ENCODE measurements at places on chromosomes 3 and 15.

DNA sequence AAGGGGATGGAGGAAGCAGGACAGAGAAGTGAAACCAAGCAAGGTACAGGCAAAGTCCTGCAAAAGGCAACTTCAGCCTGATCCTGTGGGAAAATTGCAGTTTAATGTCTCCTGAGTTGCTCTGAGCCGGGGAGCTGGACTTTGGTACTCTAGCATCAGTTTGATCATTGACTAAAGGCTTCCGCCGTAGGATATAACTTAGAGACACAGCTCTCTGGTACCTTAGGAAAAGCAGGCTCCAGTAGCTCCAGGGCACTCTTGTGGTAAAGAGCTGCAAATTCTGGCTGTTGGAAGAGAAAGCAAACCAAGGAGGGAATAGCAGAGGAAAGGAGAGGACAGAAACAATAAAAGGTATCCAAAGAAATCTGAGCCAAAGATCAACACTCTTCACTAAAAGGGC is 521.1 kb downstream of the PLOD2 start:
- no peak for DNase-seq

GRCh38 chr3:139561959-139562676 is 22.6 kb upstream of the RBP1 start:
- DNase-seq, result no peak

- no peak for DNase-seq
Measured at GRCh38 chr15:63040954-63041353, 1.6 kb upstream of the TPM1 start.

GRCh38 chr3:195763076-195763830 is 42.5 kb downstream of the MUC20 start:
- DNase-seq, result no peak

- DNase-seq, result no peak
Measured at GRCh38 chr3:189652042-189652441, 20.9 kb downstream of the TP63 start.

DNA sequence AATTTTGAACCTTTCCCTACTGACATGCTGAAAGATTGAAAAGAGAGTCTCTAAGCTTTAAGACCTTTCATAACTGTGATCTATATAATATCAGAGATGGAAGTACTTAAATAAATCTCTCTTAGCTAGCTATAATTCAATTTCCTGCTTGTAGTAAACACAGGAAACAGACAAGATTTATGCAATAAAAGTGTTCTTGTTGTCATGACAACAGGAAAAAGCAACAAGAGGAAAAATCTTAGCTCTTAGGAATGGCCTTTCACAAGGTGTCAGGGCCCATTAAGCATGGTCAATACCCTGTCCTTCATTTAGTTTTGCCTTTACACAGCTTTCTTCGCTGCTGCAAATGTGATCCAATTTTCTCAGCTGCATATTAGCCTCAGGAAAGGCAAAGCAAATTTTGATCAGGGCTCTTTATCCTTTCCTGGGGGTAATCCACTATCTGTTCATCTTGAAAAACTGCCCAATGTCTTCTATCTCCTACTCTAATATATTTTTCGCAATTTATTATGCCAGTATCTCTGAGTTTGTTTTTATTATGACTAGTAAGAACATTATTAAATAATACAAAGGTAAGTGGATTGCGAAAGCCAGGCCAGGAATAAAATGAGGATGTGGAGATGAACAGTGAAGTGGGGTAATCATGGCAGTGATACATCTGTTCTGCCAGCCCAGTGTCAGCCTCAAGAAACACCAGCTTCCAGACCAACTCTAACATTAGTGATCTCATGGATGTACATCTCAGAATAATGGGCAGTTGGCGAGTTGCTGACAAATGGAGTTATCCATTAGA is 28.7 kb downstream of the SIDT1 start:
- no peak for DNase-seq

DNA sequence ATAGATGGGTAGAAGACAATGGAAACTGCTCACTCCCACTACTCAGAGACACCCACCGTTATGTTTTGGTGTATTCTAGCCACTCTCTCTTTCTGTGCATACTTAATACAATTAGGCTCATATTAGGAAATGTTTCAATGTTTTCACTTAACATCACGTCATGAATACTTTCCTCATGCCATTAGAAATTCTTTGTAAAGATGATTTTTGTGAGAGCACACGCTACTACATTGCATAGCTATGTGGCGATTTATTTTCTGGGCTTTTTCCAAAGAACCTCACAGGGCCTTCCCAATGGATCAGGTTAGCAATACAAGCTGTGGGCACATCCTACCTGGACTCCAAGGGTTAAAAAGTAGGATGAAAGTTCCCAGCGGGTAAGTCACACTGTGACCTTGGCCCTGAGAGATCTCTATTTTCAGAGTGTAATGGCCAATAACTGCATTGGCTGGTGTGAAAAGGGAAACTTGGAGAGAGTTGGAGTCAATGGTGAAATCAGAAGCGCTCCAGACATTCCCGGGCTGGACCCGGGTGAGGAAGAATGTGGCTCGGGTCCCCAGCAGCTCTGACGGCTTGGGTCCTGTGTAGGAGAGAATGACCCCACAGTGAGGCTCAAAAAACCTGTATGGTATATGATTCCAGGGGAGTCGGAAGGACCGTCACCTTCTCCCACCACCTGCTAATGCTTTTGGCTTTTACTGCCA is 25.8 kb upstream of the TGM5 start:
- DNase-seq, result no peak

DNA sequence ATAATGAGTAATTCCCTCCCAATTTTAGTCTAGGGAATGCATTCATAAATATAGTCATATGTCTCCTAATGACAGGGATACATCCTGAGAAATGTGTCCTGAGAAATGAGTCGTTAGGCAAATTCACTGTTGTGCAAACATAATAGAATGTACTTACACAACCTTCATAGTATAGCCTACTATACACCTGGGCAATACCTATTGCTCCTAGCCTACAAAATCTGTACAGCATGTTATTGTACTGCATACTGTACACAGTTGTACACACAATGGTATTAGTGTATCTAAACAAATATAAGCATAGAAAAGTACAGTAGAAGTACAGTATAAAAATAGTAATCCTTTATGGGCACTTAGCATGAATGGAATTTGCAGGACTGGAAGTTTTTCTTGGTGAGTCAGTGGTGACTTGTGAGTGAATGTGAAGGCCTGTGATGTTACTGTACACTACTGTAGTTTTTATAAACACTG is 6.6 kb downstream of the DTWD1 start:
- DNase-seq, result no peak

DNA sequence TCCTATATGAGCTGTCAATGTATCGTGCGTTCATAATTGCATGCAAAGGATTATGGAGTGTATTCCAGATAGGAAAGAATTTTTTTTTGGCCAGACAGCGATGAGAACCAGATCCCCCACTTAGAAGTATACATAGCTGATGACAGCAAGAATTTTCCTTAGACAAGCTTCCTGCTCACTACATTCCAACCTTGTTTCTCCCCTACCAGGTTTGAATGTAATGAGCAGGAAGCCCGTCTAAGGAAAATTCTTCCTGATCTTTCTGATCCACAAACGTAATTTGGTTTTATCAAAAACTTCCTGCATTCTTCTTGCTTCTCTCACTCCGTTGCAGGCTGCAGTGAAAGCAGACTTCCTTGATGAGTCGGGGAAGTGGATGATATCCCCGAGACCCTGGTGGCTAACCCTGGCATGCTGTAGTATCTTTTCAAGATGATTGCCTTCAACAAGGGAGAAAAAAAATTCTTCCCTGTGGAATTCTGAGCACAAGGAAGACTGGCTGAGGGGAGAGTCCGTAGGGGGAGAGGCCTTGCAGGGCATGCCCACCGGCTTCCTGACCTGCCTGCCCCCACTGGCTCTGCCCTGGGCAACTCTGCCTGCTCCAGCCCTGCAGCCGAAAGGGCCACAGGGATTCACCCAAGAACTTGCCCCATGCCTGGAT is 243.1 kb downstream of the TLE3 start:
- DNase-seq, result no peak

DNA sequence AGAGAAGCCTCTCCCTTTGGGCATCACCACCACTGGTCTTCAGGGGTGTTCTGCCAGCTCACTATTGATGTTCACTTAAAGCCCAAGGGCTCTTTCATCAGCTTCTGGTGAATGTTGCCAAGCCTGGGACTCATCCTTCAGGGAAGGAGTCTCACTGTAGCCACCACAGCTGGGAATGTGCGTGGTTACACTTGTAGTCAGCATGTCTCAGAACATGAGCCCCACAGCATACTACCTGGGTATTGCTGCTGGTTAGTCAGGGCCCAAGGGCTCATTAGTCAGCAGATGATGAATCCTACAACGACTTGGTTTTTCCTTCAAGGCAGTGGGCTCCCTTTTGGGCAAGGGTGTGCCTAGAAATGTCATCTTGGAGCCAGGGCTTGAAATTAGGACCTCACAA is 412.9 kb downstream of the VGLL3 start:
- no peak for DNase-seq

DNA sequence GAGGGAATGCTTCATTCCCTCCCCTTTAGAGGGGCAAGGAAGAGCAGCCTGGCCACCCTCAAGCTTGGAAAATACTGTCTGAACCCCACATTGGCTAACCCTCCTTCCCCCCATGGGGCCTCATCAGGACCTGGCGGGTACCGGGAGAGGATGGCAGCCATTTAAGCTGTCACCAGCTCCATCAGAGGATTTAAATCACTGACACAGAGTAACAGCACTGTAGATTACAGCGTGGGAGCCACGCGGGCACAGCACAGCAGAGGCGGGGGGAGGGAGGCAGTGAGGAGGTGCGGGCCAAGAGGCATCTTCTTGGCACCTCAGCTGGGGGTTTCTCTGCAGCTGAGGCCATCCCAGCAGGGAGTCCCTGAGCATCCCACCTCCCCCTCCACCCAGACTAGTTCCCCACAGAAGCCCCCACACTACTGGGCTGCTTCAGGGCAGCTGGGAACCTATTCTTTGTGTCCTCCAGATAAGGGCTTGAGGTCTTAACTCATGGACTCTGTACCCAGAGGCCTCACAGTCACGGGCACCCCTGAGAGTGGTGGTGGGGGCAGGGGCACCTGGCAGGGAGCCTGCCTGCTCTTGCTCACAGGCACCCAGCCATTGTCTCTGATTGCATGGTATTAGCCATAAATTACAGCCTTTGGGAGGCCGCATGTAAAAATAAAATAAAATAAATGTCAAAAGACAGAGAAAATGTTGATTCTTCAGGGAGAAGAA is 21.9 kb upstream of the CACNA2D2 start:
- no peak for DNase-seq

DNA sequence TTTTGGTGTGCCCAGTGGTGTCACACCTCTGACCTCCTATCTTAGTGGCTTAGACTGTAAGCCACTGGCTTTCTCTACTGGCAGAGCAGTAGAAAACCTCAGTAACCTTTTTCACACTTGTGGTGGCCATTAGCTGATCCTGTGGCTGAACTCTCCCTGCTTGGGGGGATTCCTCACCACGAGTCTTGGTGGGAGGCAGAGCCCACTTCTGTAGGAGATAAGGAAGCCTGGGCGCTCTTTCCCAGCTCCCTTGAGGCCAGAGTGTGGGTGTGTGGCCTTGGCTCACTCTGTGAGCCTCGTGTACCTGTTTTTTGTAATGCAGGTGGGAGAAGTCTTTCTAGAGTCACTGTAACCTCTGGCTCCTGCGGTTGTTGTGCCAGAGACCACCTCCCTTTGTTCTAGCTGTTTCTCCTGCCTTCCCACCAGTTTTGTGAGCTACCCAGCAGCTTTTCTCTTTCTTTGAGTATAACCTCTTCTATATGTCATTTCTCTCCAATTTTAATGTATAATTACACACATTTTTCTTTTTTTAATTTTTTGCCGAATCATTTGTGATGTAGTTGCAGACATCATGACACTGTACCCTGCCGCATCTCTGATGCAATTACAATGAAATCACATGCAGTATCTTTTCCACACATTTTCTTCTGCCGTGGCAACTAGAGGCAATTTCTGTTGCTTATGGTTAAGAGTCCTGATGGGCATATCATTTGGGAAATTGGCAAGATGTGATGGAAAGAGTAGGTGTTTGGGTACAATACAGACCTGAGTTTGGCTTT is 13.8 kb downstream of the XCR1 start:
- DNase-seq, result no peak

Measured in stimulated activated CD8-positive, alpha-beta memory T cell treated with anti-CD3 and anti-CD28 coated beads, Interleukin-15, amount 100 ng/mL, for 24 hours (primary cell).